Stimulated activated CD4-positive, alpha-beta T cell treated with anti-CD3 and anti-CD28 coated beads, TNF-alpha, amount 100 ng/mL, for 48 hours (primary cell): ENCODE measurements at places on chromosomes 1 and 21.

DNA sequence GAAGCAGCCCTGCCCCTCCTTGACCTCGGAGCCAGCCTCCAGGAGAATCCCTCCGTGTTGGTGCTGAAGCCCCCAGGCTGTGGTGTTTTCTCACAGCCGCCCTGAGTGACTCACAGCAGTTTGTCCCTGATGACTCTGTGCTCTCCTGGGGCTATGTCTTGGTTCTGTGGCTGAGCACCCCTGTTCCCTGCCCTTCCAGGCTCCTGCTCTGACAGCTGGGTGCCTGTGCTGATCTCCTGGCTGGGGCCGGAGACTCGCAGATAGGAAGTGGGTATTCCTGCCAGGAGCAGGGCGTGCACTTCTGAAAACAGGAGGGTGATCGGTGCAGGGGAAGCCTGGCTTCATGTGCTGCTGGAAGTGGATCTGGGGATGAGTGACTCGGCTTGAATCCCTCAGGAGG lies 34.5 kb downstream of the POFUT2 start:
- DNase-seq, result no peak

DNA sequence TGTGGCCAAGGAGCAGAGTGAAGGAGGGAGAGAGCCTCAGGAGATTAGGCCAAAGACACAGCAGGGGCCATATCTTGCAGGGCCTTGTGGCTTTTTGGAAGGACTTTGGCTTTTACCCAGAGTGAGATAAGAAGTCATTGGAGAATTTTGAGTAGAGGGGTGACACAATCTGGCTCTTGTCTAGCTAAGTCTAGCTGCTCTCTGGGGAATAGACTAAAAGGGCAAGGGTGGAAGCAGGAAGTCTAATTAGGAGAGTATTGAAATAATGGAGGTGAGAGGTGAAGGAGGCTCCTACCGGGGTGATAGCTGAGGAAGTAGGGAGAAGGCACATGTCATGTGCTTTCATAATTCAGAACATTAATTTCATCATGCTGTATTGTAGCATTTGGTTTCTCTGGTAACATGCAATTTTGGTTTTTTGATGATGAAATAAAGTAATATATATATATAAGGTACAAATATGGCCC lies 34.3 kb upstream of the KCNA3 start:
- DNase-seq, result no peak

DNA sequence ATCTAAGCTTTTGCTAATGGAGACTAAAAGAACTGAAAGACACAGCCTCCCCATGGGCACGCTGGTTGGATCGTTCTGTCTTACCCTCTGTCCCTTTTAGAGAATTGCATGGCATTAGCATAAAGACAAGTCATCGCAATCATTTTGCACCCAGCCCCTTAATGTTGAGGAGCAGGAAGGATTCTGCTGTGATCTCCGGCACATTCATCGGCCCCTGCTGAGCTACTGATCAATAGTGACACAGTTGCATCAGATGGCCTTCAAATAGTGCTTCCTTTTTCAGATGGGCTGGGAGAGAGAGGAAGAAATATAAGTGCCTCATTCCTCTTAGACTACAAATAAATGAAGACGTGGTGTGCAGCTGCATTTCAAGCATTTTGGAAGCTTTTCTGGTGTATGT lies 75.4 kb downstream of the NOS1AP start:
- DNase-seq, result no peak

- DNase-seq, result no peak
Measured at GRCh38 chr1:93559045-93559444, 111.1 kb downstream of the FNBP1L start.

- no peak for DNase-seq
Measured at GRCh38 chr1:189960769-189961168, 516.9 kb downstream of the BRINP3 start.

DNA sequence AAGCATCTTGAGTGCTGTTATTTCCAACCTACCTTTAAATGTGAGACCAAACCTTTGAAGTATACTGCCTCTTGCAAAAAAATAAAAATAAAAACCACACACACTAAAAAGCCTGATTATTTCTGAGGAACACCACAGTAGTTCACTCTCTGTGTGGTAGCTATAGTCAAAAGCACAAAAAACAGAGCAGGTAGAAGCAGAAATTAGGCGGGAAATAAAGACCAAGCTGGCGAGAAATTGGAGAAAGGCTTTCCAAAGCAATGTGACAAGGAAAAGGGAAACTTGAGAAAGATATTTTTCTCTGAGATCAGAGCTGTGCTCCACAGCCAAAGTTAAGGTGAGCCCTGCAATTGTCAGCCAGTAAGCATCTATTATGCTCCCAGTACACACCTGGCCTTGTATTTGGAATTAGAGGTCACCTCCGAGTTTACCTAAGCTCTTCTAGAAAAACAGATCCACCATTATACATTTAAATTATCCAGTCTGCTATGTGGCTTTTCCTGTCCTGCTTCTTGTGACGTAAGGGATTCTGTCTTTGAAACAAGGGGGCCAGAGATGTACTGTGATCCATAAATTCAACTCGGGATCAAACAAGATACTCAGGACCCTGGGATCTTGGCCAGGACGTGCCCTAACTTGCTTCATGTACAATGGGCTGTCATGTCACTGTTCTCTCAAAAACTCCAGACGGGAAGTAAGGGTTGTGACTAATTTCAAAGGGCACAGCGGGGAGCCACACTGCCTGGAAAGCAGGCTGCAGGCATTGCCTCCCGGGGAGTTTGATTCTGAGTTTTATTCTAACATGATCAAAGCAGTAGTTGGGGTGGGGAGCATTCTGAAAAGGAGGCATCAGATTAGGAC lies 39.8 kb upstream of the RAB4A start:
- DNase-seq, result no peak

DNA sequence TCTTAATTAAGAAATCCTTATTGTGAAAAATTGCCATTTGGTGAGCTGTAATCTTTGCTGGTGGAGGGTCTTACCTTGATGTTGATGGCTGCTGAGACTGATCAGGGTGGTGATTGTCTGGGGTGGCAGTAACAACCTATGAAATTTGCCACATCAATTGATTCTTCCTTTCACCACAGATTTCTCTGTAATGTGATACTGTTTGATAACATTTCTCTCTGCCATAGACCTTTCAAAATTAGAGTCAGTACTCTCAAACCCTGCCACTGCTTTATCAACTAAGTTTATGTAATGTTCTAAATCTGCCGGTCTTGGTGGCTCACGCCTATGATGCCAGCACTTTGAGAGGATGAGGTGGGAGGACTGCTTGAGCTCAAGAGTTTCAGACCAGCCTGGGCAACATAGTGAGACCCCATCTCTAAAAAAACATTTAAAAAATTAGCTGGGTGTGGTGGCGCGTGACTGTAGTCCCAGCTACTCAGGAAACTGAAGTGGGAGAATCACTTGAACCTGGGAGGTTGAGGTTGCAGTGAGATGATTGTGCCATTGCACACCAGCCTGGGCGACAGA lies 5.0 kb downstream of the KPNA6 start:
- no peak for DNase-seq

DNA sequence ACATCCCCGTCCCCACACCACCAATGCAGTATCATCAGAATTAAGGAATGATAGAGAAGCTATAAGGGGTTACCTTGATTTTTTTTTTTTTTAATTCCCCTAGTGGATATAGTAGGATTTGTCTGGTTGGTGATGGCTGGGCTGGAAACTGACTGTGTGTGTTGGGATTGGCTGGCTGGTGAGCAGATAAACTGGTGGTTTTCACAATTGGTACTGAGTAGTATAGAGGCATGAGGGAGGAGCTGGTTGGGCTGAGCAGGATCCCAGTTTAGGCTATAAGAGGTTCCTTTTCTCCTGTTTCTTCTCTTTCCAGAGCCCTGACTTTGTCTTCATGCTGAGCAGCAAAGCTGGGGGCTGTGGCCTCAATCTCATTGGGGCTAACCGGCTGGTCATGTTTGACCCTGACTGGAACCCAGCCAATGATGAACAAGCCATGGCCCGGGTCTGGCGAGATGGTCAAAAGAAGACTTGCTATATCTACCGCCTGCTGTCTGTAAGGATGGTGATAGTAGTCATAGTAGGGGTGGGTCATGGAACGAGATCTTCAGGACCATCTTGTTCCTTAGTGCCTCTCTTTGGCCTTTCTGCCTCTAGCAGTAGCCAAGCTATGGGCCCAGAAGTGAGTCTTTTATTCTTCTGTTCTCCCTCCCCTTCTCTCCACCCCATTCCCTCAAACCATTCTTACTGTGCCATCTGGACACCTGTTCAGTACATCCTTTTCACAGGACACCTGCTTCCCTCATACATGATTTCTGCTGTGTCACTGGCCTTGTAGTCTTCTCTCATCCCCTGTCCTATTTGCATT lies 26.9 kb downstream of the RAD54L start:
- DNase-seq, result no peak

DNA sequence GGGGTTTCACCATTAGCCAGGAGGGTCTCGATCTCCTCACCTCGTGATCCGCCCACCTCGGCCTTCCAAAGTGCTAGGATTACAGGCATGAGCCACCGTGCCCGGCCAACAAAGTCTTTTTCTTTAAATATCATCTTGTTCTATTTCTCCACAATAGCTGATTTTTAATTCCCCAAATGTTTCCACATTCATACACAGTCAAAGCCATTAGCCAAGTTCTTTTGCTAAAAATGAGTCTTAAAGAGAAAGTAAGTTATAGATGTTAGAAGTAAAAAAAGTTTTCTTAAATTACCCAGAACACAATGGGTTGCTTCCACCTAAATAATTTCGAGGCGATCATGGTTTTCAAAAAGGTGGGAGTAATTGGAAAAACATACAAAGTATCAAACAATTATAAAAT lies 30.6 kb downstream of the C2CD2 start:
- no peak for DNase-seq

DNA sequence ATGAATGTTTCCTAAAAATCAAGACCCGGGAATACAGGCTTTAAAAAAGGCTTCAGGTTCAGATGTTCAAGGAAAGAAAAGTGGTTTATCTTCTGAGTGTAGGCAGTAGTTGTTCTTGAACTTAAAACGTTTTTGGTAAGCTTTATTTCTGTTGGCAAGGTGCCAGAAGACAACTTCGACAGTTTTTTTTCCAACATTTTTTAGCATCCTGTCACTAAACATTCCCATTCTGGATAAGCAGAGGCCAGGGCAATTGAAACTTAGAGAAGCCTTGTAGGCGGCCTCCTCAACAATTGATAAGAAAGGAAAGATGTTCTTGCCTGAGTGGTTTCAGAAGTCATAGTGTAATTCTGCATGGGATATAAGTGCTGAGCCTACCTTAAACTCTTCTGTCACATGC lies 66.7 kb downstream of the PATJ start:
- DNase-seq, result no peak

- no peak for DNase-seq
Measured at GRCh38 chr1:159201642-159202041, 3.0 kb upstream of the ACKR1 start.

DNA sequence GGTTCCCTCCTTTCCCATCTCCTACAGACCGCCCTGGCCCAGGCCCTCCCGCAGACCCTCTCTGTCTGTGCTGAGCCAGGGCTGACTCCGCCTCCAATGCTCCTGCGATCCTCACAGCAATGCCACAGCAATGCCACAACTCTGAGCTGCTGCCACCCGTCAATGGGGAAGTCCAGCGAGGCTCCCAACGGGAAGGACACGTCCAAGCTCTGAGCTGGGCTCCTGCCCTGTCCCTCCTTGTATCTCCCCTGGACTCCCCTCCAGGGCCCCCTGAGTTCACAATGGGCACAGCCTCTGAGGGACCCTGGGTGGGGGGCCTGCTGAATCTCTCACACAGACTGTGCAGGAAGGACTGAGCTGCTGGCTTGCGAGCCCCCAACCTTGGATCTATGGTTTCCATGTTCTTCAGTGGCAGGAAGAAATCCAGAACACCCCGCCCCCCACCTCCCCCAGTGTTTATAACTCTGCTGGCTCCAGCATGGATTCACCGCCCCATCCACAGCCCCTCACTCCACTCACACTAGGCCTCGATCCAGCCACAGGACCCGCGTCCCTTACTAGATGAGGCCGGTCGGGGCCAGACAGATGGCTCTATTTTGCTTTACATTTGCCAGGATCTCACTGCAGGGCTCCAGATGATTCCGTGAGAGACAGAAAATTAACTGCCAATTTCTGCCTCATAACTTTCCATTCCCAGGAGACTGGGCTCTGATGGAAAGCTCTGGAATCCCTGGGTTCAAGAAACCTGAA lies 338.0 kb downstream of the MATN1 start:
- no peak for DNase-seq

DNA sequence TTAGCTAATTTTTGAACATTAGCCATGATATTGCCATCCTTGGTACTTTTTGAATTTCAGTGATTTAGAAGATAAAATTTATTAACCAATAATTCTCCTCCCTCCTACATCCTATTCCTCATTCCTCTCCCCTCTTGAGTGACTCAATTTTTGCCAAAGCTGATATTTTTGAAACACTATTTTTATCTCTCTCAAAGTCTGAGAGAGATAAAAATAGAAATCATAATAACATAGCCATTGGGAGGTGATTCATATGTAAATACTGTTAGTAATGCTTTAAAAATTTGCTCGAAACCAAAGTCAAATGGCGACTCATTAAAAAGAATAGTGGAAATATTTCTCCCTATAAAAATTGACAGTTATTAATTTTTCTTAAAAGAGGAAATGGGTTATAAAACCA lies 97.4 kb downstream of the PATJ start:
- no peak for DNase-seq

DNA sequence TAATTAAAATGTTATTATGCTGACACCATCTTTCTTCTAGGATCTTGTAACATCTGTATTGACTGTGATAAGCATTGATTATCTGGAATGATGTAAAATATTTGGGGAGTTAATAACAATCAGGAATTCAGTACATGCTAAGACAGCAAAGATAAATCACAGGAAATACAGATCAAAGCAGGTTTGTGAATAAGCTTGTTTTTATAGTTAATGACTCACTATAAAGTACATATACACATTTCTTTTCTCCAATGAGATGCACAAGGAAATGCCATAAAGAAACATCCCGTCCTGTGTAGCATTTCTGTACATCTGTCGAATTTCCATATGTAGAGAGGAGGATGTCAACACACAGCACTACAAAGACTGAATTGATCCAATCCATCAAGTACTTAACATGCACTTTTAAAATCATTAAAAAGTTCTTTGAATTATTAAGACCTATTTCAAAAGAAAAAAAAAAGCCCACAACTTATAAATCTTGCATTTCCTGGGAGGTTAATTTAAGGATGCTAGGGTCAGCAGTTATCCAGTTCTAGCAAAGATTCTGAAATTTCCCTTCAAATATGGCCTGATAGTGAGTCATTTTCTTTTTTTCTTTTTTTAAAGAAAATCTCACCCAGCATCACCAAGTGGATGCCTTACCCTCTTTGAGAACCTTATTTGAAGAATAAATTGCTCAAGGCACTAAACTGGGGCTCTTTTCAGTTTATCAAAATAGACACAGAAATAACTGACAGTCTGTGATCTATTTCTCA lies 243.2 kb upstream of the NR5A2 start:
- no peak for DNase-seq
